Mucosa of gallbladder (tissue), 1 donor: ENCODE measurements at places on chromosomes 2 and 18.

DNA sequence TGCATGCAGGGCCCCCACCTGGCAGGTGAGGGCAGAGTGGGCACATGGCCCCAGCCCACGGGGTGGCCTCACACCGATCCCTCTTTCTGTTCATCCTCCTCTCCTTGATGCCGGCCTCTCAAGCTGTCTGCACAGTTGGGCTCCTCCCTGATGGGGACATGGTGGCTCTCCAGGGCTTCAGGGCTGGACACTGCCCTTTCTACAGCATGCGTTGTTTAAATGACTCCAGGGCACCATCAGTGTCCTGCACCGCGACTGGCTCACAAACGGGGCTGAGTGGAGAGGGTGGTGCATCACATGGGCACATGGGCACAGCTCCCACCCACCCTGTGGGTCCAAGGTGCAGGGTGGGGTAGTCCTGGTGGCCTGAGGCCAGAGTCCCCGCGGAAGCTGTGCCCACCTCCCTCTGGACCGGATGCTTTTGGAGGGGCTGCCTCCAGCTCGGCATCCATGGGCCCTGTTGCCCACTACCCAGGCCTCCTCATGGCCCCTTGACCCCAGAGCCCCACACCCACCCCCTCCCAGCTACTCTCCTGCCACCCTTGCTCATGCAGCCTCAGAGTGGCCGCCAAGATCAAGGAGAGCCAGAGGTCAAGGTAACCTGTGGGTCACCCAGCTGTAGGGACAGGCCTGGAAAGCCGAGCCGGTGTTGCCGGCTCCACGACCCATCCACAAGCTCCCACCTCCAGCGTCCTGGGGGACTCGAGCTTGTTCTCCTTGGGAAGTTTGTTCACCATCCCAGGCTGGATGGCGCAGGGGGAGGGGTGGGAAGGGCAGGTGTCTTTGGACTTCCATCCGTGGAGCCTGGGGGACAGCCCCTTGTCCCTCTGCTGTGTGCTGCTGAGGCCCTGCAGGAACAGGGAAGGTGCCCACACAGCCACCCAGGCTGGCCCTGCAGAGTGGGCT lies 12.3 kb upstream of the SNED1 start:
- no peak for DNase-seq

- DNase-seq = no peak
These were observed 73.3 kb upstream of the SP3 start for GRCh38 chr2:174038462-174038861.

DNA sequence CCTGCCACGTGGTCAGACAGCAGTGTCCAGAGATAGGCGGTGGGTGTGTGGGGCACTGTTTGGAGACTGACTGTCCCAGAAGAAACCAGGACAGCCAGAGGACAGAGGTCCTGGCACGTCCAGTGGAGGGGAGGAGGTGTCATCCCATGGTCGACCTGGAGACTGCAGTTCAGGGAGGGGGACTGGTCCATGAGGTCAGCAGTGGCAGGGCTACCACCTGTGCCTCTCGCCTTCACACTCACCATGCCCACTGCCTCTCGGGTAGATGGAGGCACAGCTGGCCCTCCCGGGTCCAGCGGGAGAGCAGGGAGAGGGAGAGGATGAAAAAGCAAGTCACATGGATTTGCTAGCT lies 53.9 kb downstream of the INHBB start:
- no peak for DNase-seq

DNA sequence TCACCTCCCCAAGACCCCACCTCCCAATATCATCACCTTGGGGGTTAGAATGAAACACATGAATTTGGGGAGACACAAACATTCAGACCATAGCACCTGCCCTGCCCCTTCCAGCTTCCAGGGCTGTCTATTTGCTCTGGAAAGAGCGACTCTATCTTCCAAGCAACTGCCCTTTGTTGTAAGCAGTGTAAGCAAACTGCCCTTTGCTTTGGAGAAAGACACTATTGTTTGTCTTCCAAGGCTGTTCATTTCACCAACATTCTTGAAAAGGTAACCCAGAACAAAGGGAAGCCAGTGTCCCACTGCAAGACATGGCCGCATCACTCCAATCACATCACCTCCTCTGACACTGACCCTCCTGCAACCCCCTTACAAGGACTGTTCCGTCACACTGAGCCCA lies 16.9 kb upstream of the SEH1L start:
- no peak for DNase-seq

DNA sequence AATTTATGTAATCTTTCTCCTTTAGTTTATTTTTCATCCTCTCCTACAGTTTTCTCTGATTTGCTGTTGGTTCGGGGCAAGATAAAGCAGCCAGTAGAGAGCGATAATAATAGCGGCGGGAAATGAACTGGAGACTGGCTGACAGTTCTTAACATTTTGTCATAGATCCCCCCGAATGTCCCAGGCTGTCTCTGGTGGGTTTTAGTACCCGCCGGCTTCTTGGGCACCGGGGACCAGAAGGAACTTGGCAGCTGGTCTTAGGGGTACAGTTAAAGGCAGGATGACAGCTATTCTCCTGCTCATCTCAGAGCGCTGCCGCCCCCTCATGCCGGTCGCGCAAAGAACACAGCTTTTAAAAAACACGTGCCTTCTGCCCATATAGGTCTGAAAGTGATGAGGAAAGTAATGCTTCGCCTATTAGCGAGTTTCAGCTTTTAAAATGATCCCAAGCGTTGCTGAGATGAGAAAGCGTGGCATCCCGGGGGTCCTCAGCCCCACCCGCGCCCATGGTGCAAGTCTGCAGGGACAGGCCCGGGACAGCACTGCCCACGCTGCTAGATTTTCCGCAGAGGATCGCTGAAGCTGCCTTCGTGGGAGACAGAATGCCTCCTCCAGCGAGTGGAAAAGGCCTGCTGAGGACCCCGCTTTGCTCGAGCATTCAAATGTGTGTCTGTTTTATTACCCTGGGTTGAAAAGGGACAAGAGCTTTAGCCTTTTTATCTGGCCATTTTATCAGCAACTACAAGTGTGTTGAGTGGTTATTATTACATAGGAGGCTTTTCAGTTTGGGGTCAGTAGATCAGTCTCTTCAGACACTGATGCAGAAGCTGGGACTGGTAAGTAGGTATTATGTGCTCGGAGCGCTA lies 3.8 kb downstream of the ONECUT2 start:
- no peak for DNase-seq

GRCh38 chr2:29759360-29759759 lies 162.0 kb downstream of the ALK start:
- DNase-seq = no peak

DNA sequence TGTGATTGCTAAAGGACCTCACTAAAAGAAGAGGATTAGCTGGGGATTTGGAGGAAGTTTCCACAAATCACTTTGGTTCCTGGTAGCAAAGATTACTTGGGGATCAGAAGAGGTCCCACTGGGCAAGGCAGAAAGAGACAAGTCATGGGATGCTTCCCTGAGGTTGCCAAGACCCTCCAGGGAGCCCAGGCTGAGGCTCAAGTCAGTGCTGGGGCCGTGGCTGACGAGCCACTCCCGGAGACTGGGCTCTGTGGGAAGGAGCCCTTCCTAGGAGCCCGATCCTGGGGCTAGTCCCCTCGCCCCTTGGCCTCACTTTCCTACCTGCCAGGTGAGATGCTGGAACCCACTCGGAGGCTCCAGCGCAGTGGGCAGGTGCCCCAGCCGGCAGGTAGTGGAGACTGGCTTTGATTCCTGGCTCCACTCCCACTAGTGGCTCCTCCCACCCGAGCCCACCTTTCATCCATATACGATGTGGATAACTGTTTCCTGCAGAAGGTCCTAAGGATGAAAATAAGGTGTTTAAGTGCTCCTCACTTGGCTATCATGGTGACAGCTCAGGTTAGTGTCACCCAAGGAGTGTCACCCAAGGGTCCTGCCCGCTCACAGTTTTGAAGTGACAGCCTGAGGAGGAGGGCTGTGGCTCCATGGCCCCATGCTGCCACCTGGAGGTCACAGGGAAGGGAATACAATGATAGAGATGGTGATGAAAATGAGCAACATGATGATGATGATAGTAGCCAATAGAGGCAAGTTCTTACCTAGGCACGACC lies 100.5 kb downstream of the CAPN13 start:
- peak; percentile 72 for DNase-seq

GRCh38 chr2:20488782-20489181 lies 41.9 kb downstream of the RHOB start:
- DNase-seq = no peak

- no peak for DNase-seq
These were observed 187.1 kb downstream of the SH3RF3 start for GRCh38 chr2:109316091-109316490.

GRCh38 chr2:86358957-86359356 lies 21.5 kb upstream of the REEP1 start:
- no peak for DNase-seq

DNA sequence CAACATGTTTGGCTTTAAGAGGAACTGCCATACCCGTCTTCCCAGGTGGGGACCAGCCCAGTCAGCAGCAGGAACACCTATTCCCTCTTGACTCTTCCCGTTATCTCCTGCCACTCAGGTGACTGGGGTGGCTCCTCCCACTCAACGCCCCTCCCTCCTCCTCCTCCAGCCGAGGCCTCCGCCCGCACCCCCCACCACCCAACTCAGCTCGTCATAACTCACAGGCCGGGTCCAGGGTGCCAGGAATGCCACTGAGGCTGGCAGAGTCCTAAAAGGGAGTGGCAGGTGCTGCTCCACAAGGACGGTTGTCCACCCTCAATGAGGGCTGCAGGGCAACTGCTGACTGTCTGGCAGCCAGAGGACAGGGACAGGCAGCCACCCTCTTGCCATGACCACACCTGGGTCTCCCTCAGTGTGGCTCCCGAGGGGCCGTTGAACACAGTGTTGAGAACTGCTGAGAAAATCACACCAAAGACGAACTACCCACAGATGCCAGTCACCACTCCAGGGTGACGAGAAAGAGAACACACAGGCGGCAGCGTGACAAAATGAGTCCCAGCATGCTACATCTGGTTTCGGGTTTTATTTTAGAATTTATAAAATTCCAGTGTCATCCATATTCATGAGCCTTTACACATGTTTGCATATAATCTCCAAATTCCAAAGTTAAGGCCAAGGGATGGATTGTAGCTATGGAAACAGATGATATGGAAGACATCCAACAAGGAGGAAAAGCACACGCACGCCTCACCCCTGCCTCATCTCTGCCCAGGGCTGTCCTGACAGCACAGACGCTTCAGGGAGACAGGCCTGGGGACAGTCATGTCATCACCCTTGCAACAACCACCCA lies 38.5 kb downstream of the ANO7 start:
- no peak for DNase-seq

- no peak for DNase-seq
These were observed 725 bp downstream of the SLC66A2 start for GRCh38 chr18:79950515-79951341.

GRCh38 chr2:204850581-204850980 lies 305.3 kb downstream of the PARD3B start:
- no peak for DNase-seq

GRCh38 chr18:3869848-3870247 lies 419.9 kb downstream of the TGIF1 start:
- DNase-seq = no peak

DNA sequence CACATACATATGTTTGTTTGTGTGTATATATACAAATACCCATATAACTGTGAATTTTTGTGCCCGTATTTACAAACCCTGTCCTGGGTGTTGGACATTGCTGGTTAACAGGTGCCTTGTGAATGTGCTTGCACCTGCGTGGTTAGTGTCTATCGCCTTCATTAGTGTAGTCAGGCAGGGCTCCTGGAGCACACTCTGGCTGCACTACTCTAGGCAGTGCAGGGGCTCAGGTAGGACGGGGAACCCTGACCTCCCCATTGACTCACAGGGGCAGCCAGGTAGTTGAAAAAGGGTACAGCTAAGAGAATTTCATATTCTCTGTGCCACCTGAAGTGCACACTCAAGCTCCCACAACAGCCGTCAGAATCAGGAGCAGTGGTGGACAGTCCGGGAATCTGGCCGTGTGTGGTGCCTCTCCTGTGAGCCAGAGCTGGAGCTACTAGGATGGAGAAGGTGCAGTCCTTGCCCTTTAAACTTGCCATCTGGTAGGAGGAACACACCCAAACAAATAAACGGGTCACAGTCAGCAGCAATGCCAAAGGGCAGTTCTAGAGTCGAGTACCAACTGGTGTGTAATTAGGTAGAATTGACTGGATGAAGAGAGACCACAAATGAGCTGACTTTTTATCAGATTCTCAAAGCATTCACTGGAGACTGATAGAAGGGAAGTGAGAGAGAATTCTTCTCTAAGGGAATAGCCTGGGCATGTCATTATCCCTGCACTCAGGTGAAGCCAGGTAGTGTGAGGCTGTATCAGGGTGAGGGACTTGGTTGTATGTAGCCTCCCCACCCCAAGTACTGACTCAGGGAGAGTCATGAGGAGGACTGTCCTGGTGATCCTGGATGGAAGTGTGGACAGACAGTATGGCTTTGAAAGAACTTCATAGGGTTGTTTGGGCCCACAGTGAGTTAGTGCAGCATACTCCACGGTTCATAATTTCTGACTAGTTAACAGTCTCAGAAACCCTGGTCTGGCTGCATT lies 44.1 kb downstream of the FARP2 start:
- peak; percentile 29 for DNase-seq

DNA sequence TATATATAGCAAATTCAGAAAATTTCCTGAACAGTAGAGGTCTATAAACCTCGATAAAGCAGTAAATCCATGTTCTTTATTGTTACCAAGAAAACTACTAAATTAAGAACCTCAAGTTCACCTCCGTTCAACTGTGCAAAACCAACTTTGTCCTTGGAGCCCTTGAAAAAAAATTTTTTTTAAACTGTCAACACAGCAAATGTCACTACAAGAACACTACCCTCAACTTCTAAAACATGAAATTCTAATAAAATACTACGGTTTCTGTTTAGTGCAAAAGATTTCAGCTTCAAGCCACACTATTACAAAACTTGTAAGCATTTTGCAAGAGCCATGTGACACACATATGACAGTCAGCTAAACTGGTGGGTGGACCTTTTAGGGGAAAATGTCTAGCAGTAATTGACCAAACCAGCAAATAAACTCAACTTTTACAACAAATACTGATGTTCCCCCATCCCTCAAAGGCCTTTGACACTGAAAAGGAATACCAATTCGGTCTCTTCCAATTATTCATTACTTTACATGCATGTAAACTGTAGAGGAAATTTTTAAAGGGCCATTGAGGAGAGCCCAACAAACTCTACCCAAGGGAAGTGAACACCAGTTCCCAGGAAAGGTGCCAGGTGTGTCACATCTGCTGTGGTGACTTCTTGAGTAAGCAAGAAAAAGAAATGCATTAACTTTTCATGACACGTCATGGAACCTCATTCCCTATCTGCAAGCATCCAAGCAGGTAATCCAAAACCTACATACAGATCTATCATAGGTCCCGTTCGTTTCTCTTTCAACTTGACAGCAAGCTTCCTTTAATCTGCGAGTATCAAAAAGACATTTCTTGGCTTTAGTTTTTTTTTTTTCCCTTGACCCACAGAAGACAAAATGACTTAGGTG lies 1.4 kb downstream of the RAB1A start:
- DNase-seq = peak; percentile 30

DNA sequence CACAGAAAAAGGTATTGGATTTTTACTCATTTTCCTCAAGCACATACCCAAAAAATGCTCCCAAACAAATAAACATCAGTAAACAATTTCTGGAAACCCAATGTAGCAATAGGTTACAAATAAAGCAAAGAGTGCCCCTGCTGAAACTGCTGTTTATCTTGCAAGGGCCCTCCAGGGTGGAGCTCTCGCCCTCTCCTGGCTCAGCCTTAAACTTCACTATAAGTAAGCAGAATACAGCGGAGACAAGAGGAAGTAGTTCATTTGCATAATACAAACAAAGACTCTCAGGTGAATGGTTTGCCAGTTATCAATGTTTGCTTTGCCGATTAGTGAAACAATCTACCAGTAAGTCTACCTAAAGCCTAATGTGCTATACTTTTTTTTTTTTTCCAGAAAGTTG lies 437.6 kb downstream of the DLGAP1 start:
- peak; percentile 27 for DNase-seq

- DNase-seq = no peak
These were observed 208.5 kb upstream of the NRP2 start for GRCh38 chr2:205473791-205474190.
